ENCODE measurements at places on chromosomes 6 and 20.

DNA sequence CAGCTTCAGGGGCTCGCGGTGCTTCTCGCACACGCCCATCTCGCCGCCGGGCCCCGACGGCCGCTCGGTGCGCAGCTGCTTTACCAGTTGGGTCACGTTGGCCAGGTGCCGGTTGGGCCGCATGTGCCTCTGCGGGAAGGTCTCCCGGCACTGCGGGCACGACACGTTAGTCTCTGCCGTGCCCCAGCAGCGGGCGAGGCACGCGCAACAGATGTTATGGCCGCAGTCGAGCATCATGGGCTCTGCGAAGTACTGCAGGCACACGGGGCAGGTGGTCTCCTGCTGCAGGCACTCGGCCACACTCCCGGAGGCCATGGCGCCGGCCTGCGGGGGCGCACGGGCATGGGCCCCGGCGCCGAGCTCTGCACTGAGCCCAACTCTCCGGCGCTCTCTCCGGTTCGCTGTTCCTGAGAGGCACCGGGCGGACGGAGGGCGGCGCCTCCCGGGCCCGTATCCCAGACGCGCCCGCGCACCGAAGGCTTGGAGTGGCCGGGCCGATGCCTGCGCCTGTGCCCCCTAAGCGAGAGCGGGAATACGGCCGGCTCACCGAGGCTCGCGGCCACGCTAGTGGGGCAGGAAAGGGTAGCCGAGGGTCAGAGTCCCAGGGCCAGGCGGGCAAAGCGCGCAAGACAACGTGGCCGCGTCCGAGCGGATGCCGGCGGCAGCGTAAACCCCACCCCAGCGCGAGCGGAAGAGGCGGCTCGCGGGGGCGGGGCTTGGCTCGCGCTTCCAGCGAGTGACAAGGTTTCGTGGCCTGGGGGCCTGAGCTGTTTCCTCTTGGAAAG, at the start of gene TRIM27:
Gene TRIM27, minus strand, starts transcription at position 668 of the 785 bp plus-strand sequence. Its CDS starts 353 bp downstream, at position 315.
- peak within 1 kb of the TSS; percentile 68 for H3K4me3 ChIP-seq
- H3K27ac ChIP-seq, result peak within 1 kb of the TSS; percentile 95
- peaks cover 18% of the 10 kb centered on the region for H3K36me3 ChIP-seq
- H3K27me3 ChIP-seq, result no peaks in the 10 kb centered on the region

- H3K4me3 ChIP-seq, result no peak overlapping the region
- peak; percentile 83 for DNase-seq
- no peaks in the 10 kb centered on the region for H3K36me3 ChIP-seq
- H3K27ac ChIP-seq, result peak overlapping the region; percentile 61
- peaks cover 43% of the 10 kb centered on the region for H3K4me1 ChIP-seq
Measured at GRCh38 chr6:159981403-159982245, 12.7 kb downstream of the IGF2R start.

DNA sequence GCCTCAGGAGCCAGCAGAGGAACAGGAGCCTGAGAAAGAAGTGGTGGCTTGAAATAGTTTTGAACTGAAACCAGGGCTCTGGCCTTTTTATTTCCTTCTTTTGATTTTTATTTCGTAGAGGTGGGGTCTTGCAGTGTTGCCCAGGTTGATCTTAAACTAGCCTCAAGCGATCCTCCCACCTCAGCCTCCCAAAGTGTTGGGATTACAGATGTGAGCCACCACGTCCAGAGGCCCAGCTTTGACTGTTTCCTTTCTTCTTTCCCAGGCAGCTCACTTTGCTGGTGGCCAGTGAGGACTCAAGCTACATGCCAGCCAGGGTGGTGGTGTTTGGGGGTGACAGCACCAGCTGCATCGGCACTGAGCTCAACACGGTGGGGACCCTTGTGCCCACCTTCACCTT, 20.5 kb downstream of the CUL9 start:
- peaks cover 8% of the 10 kb centered on the region for H3K36me3 ChIP-seq
- no peak for DNase-seq
- no peaks in the 10 kb centered on the region for H3K27me3 ChIP-seq
- H3K4me1 ChIP-seq, result no peaks in the 10 kb centered on the region

DNA sequence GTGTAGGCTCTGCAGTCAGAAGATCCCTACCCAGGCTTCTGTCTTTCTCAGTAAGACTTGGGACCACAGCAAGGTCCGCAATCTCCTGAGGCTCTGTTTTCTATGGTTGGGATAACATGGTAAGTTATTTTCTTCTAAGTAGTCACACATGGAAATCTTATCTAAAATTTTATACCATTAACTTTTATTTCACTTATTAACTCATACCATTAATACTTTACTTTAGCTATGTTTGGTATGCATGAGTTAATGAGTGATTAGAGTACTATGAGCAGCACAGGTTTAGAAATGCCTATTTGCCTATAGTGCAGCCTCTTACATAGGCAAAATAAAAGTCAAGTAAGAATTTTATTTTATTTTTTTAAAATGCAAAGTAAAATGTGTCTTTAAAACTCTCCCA, 27.2 kb downstream of the GINM1 start:
- DNase-seq, result no peak
- H3K27me3 ChIP-seq, result no peaks in the 10 kb centered on the region
- H3K4me3 ChIP-seq, result no peak overlapping the region
- H3K4me1 ChIP-seq, result no peaks in the 10 kb centered on the region
- H3K36me3 ChIP-seq, result peaks cover 13% of the 10 kb centered on the region
- H3K27ac ChIP-seq, result no peak overlapping the region

- H3K4me3 ChIP-seq, result no peak overlapping the region
- no peak for DNase-seq
- H3K27me3 ChIP-seq, result no peaks in the 10 kb centered on the region
- H3K27ac ChIP-seq, result no peak overlapping the region
- peaks cover 12% of the 10 kb centered on the region for H3K36me3 ChIP-seq
Measured at GRCh38 chr20:31664696-31665354, 27.1 kb downstream of the COX4I2 start.

DNA sequence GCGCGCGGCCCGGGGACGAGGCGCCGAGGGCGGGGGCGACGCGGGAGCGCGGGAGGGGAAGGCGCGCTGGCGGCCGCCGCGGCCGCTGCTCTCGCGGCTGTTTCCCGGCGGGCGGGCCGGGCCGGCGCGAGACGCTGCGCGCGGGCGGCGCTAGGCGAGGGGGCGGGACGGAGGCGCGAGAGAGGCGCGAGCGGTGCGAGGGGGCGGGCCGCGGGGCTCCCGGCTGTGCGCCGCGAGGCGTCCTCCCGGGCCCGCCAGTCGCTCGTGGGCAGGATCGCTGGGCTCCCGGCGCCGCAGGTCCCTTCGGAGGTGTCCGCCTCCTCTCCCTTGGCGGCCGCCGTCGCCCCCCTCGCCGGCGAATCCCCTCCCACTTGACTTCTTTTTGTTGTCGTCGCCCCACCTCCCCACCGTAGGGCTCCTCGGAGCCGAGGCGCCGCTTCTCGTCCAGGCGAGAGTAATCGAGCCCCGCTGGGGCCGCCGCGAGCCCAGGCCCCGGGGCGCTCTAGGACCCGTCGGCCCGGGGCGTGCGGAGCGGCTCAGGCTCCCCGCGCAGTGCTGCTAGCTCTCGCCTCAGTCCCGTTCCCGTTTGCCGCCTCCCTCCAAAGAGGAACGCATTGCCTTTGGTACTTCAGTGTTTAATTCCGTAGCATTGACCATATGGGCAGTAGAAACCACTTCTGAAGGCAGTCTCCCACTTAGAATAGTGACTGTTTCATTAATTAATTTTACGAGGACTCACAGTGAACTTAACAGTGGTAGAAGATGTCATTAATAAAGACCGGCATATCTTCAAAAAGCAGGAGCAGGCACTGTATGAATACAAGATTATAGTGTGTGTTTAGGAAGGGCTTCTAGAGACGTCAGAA, at the start of gene RANBP9:
Gene RANBP9, minus strand, starts transcription at position 103 of the 866 bp plus-strand sequence. CDS start 330 bp downstream, outside the sequence.
- H3K27ac ChIP-seq, result peak within 1 kb of the TSS; percentile 86
- DNase-seq, result peak; percentile 92
- peaks cover 2% of the 10 kb centered on the region for H3K4me1 ChIP-seq
- H3K36me3 ChIP-seq, result no peaks in the 10 kb centered on the region

DNA sequence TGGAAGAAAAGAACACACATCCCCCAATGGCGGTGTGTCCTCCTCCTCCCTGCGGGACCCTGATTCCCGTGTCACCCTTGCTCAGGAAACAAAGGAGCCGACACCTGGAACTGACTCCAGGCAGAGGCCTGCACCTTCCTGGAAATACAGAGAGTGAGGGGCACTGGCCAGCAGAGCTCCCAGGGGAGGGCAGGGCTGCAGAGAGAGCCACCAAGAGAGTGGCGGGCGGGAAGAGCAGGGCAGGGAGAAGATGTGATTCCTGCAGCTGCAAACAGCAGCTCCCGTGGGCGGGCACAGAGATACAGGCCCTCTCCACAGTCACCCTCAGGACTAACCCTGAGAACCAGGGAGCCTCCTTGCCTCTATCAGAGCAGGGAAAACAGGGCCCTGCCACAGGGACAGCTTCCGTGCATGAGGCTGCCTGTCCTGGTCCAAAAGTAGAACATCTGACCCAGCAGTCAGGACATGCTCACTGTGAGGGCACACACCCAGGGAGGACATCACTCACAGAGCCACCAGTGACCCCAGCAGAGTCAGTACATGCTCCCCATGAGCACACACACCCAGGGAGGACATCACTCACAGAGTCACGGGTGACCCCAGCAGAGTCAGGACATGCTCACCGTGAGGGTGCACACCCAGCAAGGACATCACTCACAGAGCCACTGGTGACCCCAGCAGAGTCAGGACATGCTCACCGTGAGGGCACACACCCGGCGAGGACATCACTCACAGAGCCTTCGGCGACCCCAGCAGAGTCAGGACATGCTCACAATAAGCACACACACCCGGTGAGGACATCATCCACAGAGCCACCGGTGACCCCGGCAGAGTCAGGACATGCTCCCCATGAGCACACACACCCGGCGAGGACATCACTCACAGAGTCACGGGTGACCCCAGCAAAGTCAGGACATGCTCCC, 193.1 kb downstream of the DLL1 start:
- H3K4me1 ChIP-seq, result no peaks in the 10 kb centered on the region
- no peaks in the 10 kb centered on the region for H3K36me3 ChIP-seq
- no peak overlapping the region for H3K27ac ChIP-seq
- no peak overlapping the region for H3K4me3 ChIP-seq
- no peaks in the 10 kb centered on the region for H3K27me3 ChIP-seq

GRCh38 chr6:148649454-148649963, 97.3 kb upstream of the UST start:
- no peaks in the 10 kb centered on the region for H3K36me3 ChIP-seq
- H3K4me1 ChIP-seq, result no peaks in the 10 kb centered on the region
- no peak for DNase-seq
- no peak overlapping the region for H3K27ac ChIP-seq
- no peak overlapping the region for H3K4me3 ChIP-seq

- no peak for DNase-seq
- no peaks in the 10 kb centered on the region for H3K36me3 ChIP-seq
- H3K27ac ChIP-seq, result no peak overlapping the region
- H3K4me1 ChIP-seq, result no peaks in the 10 kb centered on the region
- H3K4me3 ChIP-seq, result no peak overlapping the region
Measured at GRCh38 chr6:98463038-98464000, 371.1 kb upstream of the POU3F2 start.

DNA sequence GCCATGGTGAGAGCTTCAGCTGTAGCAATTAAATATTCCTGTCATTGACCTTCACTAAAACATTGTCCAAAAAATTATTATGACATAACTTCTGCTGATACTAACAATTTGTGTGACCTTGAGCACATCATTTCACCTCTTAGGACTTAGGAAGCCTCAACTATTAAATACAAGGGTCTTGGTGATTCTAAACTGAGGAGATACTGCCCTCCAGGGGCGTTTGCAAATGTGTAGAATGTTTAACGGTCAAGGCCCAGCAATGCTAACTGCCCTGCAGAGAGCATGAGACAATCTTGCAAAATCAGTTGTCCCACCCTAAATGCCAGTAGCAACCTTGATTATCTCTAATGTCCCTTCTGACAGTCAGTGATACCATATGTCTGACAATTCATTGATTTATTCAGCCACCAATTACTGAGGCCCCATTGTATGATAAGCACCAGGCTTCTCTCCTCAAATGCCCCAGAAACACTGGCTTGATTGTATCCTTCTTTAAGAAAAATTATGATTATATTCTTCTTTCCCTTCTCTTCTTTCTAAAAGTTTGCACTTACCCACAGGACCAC, 284.1 kb upstream of the PLN start:
- no peaks in the 10 kb centered on the region for H3K4me1 ChIP-seq
- DNase-seq, result peak; percentile 29
- H3K27me3 ChIP-seq, result no peaks in the 10 kb centered on the region
- no peak overlapping the region for H3K27ac ChIP-seq
- no peak overlapping the region for H3K4me3 ChIP-seq

- H3K27ac ChIP-seq, result no peak overlapping the region
- no peaks in the 10 kb centered on the region for H3K4me1 ChIP-seq
- DNase-seq, result no peak
- H3K36me3 ChIP-seq, result no peaks in the 10 kb centered on the region
- H3K27me3 ChIP-seq, result no peaks in the 10 kb centered on the region
- H3K4me3 ChIP-seq, result no peak overlapping the region
Measured at GRCh38 chr6:53903357-53903756, 108.6 kb downstream of the LRRC1 start.

DNA sequence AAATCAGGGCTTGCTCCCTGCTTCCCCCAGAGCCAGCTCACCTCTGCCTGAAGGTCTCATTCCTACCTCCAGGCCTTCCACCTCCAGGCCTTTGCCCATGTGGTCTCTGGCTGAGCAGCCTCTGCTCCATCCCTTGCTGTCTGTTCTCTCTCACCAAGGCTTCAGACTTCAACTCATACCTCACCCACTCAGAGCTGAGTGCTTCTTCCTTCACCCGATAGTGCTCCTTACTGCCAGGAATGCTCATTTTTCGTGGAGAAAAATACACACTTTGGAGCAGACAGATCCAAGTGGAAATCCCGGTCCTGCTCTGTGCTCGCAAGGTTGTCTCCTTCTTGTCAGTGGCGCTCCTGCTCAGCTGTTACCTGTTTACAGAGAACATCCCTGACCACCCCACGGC, 7.0 kb upstream of the CDH22 start:
- peaks cover 72% of the 10 kb centered on the region for H3K27me3 ChIP-seq
- no peaks in the 10 kb centered on the region for H3K36me3 ChIP-seq
- H3K4me1 ChIP-seq, result no peaks in the 10 kb centered on the region

- peak; percentile 91 for DNase-seq
- H3K27ac ChIP-seq, result no peak overlapping the region
- H3K27me3 ChIP-seq, result no peaks in the 10 kb centered on the region
- H3K4me3 ChIP-seq, result no peak overlapping the region
- no peaks in the 10 kb centered on the region for H3K4me1 ChIP-seq
Measured at GRCh38 chr20:48277266-48277665, 492.0 kb upstream of the SULF2 start.

DNA sequence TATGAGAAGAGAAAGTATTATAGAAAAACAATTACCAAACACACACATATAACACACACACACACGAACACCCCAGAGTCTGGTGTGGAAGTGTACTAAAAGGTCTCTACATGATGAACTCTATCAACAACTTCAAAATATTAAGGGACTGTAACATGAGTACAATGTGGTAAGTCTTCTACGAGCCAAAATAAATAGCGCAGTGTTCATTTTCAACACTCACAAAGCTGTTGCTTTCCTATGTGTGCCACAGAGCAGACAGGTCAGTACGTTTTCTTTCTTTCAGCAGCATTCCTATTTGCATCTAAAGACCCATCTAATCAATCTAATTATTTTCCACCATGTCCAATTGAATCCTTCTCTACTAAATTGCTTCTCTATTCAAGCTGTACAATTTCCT, 12.1 kb upstream of the CNKSR3 start:
- no peaks in the 10 kb centered on the region for H3K36me3 ChIP-seq
- no peak overlapping the region for H3K4me3 ChIP-seq
- no peak overlapping the region for H3K27ac ChIP-seq
- H3K27me3 ChIP-seq, result no peaks in the 10 kb centered on the region
- no peaks in the 10 kb centered on the region for H3K4me1 ChIP-seq
